ENCODE measurements at places on chromosomes 7 and 10.

GRCh38 chr10:101123085-101123814 is 7.8 kb upstream of the TLX1 start:
- DNase-seq: no peak

- no peak for DNase-seq
These were observed 10.3 kb upstream of the ANKRD1 start for GRCh38 chr10:90930971-90931871.

- DNase-seq: no peak
These were observed 146.3 kb downstream of the GPR85 start for GRCh38 chr7:112940314-112940732.

- no peak for DNase-seq
These were observed 24.8 kb downstream of the TBC1D12 start for GRCh38 chr10:94427166-94427565.

DNA sequence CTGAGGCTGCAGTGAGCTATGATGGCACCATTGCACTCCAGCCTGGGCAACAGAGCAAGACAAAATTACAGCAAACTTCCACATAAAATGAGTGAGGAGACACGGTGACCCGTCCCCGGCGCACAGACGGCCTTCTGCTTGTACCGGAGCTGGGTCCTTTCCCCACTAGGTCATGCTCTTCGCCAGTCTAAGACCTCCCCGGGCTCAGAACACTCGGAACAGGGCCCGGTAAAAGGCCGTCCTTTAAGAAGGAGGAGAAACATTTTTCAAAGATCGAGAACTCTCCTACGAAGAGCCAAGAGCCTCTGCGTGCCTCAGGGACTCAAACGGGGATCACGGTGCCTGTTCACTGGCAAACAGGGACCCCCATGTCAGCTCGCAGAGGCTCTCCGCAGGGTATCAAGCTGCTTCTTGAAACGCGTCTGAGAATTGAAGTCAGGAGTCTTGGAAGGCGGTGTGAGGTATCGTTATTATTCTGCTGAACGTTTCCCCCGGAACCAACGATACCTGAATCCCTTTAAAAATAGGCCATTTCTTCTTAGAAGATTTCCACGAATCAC is 9.0 kb downstream of the CARD11 start:
- DNase-seq: no peak

DNA sequence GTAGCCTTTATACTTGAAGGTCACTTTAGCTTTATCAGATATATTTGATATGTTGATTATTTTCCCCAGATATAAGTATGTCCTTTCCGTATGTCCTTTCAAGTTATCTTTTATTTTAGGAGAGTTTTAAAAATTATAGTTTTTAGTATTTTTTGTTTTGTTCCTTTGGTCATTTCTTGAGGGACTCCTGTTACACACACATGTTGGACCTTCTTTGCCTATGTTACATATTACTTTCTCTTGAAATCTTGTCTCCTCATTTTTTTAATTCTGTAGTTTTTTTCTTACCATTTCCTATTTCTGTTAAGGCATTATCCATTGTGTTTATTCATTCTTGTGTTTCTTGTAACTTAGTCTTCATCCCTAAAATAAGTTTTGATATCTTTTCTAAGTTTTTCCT is 23.9 kb downstream of the GLCCI1 start:
- no peak for DNase-seq

- no peak for DNase-seq
These were observed 77.0 kb downstream of the NKX6-2 start for GRCh38 chr10:132708936-132709335.

GRCh38 chr7:93119191-93119905 is 1.6 kb upstream of the SAMD9 start:
- no peak for DNase-seq

DNA sequence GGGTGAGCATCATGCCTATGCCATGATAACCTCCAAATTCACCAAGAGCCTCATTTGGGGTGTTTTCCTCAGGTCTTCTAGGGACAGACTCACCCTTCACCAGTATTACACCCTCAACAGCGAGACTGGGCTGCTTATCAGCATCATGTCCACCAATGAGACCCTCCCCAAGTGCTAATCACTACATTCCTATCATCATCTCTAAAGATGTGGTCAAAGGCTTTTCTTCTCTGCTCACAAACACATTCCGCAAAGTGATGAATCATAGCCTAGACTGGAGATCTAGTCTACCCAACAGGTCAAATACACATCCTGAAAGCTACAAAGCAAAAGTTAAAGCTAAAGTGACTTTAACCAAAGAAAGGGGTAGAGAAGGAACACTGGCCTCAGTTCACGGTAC is 75.3 kb upstream of the C7orf33 start:
- DNase-seq: no peak

DNA sequence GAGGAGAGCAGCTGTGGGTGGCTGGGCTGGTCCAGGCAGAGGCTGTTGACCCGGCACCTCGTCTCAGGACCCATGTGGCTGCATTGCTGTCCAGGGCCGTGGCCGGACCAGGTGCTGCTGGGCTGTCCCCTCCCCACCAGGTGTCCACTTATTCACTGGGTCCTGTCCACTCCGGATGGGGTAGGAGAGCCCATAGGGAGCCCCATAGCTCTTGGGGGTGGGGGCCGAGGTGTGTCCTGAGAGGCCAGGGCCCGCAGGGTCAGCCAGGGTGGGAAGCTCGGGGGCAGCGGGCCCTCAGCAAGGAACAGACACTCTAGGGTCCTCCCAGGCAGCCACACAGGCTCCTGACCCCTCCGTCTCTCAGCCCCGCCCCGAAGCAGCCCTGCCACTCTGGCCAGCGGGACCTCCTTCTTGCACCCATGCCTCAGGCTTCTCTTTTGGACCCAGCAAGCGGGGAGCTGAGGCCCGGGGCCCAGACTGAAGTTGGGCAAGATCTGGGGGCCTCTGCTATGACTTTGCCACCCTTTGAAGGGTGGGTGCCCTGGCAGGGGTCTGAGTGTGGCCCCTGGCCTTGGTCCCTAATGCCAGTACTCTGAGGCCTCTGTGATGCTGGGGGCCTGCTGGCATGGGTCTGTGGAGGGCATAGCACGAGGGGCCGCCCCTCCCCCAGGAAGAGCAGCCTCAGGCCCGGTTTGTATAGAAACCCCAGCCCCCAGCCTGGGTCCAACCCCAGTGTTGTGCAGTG is 86.4 kb downstream of the NKX6-2 start:
- DNase-seq: no peak

DNA sequence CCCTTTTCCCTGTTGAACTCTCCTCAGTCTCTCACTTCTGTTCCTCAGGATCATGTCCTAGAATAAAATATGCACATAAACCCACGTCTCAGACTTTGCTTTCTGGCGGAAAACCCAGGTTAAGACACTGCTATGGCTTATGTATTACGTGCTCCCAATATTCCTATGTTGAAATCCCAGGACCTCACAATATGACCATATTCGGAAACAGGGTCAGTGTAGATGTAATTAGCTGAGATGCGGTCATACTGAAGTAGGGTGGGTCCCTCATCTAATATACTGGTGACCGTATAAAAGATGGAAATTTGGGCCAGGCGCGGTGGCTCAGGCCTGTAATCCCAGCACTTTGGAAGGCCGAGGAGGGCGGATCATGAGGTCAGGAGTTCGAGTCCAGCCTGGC is 59.9 kb downstream of the KIAA1549 start:
- DNase-seq: no peak

- DNase-seq: no peak
These were observed 37.9 kb upstream of the BMPR1A start for GRCh38 chr10:86718556-86718955.

- DNase-seq: no peak
These were observed 88.6 kb downstream of the ATXN7L1 start for GRCh38 chr7:105787793-105788192.

- no peak for DNase-seq
These were observed 23.5 kb upstream of the PPP3CB start for GRCh38 chr10:73519336-73519735.

DNA sequence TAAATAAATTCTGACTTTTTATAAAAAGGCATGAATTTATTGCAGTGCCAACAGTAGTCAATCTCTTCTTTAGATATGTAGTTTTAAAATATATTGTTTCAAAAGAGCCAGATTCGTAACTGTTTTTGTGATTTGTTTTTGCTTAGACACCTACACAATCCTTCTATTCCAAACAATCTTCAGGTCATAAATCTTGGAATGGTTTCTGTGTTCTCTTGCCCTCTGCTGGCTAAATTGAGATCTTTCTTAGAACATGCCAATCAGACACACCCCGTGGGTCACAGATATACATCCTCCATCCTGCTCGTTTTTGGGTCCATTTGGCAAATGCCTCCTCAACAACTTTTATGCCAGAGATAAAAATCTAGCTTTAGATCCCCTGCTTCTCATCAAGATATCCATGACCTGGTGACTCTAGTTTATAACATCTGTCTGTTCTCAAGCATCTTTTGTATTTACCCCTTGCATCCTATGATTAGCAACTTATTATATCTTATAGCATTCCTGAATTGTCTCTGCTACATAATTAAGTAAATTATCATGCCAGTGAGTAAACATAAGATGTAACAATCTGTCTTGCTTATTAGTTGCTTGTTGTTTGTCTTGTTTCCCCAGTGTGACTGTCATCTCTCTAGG is 35.3 kb upstream of the IFRD1 start:
- DNase-seq: no peak

GRCh38 chr10:112115781-112116385 is 67.7 kb downstream of the GPAM start:
- DNase-seq: no peak

DNA sequence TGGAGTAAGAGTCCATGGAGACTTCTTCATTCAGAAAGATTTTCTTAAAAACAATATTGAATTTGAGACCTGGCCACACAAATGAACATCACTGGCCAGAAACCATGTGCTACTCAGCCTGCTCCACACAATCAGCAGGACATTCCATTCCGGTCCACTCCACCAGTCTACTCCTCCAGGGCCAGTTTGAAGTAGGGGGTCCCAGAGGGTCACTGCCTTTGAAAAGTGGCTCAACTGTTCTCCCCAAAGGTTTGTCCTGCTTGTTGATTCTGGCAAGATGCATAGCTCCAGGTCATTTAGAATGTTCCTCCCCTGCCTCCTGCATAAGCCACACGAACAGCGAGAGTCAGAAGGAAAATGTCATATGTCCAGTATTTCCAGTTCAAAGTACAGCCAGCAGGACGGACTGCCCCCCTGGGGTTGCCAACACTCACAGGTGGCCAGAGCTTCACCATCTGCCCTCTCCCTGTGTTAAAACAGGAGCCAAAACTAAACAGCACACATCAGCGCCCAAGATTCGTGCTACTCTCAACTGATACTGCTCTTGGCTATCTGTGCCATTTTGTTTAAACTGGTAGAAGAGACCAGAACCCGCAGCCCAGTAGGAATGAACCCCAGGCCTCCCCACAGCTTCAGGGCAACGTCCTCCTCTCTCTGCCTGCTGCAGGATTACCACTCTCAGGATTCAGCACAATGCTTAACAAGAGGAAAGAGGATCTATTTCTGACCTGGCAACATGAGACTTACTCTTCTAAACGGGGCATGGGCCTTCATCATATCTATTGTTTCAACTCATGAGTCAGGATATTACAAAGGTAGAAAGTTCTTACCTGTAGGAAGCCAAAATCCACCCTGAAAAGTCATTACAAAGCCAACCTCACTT is 11.3 kb downstream of the GRB10 start:
- no peak for DNase-seq

DNA sequence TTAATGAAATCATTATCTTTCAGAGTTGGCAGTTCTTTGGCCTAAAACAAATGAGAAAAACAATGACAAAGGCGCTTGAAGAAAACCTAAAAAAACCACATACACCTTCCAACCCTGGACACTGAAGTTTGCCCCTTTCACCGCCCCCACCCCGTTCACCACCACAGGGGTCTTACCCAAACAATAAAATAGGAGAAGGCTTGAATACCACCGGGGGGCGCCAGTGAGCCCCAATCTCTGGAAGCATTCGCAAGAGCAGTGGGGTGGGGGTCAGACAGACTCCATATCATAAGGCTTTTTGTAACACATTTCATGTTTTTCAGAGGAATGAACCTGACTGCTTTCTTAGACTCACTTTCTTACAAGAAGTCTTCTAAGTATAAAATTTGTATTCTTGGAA is 163.6 kb downstream of the PIP4K2A start:
- DNase-seq: no peak

DNA sequence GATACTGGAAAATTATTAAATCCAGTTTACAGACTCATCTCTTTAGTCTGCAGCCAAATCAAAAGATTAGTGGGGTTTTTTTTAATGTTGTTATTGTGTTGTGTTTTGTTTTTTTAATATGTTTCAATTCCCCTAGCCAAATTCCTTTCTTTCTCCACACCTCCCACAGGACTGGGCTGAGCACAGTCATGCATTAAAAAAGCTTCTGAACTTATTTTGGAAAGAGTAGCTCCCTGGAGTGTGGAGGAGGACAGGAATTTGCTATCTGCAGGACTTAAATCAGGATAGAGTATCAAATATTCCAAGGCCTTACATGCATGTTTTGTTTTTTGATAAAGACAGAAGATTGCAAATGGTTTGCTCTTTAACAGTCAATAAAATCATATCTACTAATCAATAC is 90.7 kb downstream of the GNAI1 start:
- DNase-seq: no peak

GRCh38 chr10:60739558-60739957 is 38.7 kb upstream of the CDK1 start:
- no peak for DNase-seq

DNA sequence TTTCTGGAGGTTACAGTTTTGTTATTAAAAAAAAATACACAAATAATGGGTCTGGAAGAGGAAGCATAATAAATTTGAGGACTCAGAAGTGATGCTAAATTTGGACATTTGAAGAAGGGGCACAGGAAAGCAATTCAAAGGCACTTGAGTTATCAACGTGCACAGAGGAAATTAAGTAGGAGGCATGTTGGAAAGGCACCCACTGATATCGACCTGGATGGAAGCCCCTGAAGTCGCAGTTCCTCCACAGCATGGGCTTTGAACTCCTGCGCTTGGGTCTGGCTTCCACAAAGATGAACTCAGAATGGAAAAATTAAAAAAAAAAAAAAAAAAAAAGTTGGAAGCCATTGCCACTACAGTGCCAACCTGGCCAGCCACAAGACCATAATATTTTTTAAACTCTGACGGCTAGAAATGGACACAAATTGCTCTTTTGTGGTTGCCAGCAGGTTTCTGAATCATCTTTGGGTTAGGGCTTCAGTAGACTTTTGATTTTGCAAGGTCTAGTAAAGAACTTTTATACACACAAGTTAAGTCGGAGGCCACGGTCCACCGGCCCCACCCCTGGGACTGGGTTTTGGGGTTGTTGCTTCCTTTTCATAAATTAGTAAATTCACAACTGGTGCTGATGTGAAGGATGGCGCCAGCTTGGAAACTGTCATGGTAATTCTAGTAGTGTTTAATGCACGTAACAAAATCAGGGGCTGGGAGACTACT is 21.6 kb downstream of the JCAD start:
- no peak for DNase-seq

DNA sequence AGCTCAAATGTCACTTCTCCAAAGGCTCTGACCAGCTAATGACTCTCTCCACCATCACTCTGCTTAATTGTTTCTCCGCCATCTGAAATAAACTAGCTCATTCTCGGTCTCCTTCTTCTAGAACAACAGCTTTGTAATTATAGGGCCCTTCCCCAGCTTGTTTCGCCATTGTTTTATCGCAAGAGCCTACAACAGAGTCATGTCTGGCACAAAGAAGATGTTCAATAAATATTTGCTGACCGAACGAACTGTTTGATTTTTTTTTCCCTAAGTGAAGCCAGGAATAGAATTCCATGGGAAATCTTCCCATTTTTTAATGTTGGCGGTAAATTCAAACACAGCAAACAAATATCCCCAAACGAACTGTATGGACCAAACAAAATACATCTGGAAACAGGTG is 63.8 kb upstream of the NMT2 start:
- DNase-seq: no peak
